Progenitor cell of endocrine pancreas (in vitro differentiated cells): ENCODE measurements at places on chromosomes 7 and 10.

DNA sequence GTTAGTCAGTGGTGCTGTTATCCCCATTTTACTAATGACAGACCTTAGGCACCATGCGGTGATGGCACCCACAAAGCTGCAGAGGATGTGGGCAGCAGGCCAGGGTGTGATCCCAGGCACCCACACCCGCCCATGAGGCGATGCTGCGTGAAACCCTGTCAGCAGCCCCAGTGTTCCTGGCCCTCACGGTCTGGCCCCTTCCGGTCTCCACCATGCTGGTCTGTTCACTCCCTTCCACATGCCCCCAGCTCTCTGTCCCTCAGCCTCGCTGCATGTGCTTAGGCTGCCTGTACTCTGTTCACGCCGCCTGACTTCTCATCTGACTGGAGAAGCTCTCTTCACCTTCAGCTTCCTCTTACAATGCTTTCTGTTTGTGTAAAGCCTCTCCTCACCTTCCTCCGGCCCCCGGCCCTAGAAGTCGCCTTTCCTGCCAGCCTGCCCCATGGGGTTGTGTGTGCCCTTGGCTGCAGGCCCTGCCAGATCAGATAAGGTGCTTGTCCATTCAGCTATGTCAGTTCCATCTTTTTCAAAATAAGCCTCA lies 17.6 kb upstream of the ORAI2 start:
- DNase-seq: no peak

GRCh38 chr10:127990846-127991542 lies 84.1 kb downstream of the PTPRE start:
- DNase-seq: no peak

GRCh38 chr7:142870566-142871259 lies 14.8 kb downstream of the TRPV6 start:
- no peak for DNase-seq

DNA sequence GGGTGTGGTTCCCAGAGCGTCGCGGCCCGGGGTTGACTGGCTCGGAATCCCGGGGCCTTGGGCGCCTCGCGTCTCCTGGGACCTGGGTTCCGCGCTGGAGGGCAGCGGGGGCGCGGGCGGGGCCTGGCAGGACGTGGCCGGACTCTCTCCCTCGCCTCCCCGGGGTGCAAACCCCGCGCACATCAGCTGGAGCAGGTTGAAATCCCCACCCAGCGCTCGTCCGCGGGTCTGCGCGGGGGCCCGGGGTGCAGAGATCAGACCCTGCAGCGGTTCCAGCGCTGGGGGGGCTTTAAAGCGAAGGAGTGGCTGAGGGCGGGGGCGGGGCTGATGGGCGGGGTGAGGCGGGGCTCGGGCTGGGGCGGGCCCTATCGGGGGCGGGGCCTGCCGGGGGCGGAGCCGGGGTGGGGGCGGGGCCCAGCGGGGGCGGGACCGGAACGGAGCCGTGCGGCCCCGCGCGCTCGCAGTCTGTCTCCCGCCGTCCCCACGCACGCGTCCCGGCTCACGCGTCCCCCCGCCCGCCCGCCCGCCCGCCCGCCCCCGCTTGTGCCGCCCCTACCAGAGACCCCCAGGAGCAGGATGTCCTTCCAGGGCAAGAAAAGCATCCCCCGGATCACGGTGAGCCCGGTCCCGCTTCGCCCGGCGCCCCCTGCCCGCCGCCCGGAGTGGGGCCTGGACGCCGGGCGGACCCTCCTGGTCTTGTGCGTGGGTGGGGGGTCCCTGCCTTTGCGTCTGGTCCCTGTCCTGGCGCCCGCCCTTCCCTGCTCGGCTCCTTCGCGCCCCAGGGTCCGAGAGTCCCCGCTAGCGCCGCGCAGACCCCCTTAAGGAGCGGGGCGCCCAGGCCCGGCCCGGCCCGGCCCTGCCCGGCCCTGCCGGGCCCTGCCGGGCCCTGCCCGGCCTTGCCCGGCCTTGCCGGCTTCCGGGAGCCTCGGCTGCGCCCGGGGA lies at the start of gene DPYSL4:
Gene DPYSL4 (plus strand): TSS at position 461 of the 942 bp plus-strand sequence. CDS start 116 bp downstream, at position 577.
- no peak for DNase-seq

DNA sequence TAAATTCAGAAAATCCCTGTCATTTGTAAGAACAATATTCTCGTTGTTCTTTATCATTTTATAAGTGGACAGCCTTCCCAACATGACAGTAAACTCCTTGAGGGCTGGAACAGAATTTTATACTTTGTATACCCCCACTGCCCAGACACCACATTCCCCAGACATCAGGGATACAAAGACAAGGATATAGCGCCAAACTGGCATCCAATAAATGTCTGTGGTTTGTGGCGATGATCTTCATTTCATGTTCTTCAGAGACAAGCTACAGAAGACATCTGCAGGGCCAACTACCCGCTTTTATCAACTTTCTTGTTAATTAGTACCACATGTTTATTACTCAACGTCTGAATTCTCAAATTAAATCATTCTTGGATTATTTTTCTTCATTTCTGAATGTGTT lies 155.9 kb downstream of the ATE1 start:
- no peak for DNase-seq

- no peak for DNase-seq
Observed at GRCh38 chr7:130430841-130431666, 9.8 kb downstream of the CEP41 start.

- peak; percentile 49 for DNase-seq
Observed at GRCh38 chr7:149764481-149765398, 8.6 kb downstream of the ZNF467 start.

- no peak for DNase-seq
Observed at GRCh38 chr10:43689618-43689954, 40.9 kb upstream of the ZNF32 start.

GRCh38 chr10:8137726-8138125 lies 83.2 kb downstream of the GATA3 start:
- DNase-seq: no peak

DNA sequence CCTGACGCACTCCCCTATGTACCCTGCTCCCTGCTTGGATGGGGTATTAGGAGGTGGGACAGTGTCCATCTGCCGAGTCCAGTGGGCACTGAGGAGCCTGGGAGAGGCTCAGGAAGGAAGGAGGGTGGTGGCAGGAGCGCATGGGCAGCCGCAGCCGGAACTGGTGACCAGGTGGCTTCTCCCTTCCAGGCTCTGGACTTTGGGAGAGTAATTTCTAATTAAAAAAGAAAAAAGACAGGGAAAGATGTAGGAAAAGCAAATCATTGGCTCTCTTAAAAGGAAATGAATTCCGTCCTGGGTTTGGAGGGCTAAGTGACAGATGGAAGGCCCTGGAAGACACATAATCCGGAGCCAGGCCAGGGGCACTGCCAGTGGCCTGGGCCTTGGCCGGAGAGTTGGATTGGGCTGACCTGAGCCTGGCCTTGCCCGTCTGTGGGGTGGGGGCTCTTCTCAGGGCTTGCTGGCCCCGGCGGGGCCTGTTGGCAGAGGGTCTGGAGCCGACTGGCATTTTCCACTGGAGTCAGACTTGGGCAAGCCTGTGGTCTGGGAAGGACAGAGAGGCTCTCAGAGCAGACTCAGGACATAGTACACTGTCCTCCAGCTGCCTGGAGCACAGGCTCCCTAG lies 63.0 kb downstream of the NEURL1 start:
- DNase-seq: no peak

- DNase-seq: no peak
Observed at GRCh38 chr10:35355971-35356724, 19.8 kb downstream of the CCNY start.

- DNase-seq: no peak
Observed at GRCh38 chr7:105768898-105769507, 107.4 kb downstream of the ATXN7L1 start.

DNA sequence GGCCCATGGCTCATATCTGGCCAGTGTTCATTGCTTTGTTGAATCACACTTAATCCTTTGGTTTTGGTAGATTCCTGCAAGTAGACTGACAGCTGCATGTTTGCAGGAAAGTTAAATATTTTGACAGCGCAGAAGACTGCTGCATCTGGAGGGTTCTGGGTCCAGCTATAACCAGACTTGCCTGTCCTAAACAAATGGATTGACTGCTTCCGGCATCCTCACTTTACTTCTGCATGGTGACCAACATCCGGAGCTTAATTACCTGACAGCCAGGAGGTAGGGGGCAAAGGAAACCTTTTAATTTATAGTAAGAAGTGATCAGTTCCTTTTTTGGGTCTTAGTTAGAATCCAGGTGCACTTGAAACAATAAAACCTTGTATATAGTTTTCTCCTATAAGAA lies 263.3 kb downstream of the SNX10 start:
- no peak for DNase-seq

DNA sequence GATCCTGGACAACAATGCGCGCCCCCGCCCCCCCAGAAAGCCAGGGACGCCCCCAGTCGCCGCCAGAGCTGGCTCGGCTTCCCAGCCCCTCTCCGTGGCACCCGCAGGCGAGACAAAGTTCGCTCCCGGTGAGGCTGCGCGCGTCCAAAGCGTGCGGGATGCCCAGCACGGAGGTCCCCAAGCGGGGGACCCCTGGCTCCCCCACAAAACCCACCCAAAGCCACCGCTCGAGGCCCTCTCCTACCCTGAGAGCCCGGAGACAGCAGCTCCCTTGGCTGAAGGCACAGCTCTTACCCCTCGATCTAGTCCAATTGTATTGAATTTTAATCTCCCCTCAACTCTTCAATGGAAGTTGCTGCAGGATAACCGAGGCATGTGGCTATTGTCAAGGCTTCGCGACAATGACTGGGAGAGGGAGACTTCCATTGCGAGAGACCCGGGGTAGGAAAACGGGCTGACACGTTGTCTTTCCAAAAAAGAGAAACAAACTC lies 305.3 kb downstream of the PRPF18 start:
- DNase-seq: no peak

- no peak for DNase-seq
Observed at GRCh38 chr10:127756264-127756663, 19.3 kb downstream of the FOXI2 start.

- DNase-seq: no peak
Observed at GRCh38 chr7:47298636-47299035, 283.3 kb downstream of the TNS3 start.

DNA sequence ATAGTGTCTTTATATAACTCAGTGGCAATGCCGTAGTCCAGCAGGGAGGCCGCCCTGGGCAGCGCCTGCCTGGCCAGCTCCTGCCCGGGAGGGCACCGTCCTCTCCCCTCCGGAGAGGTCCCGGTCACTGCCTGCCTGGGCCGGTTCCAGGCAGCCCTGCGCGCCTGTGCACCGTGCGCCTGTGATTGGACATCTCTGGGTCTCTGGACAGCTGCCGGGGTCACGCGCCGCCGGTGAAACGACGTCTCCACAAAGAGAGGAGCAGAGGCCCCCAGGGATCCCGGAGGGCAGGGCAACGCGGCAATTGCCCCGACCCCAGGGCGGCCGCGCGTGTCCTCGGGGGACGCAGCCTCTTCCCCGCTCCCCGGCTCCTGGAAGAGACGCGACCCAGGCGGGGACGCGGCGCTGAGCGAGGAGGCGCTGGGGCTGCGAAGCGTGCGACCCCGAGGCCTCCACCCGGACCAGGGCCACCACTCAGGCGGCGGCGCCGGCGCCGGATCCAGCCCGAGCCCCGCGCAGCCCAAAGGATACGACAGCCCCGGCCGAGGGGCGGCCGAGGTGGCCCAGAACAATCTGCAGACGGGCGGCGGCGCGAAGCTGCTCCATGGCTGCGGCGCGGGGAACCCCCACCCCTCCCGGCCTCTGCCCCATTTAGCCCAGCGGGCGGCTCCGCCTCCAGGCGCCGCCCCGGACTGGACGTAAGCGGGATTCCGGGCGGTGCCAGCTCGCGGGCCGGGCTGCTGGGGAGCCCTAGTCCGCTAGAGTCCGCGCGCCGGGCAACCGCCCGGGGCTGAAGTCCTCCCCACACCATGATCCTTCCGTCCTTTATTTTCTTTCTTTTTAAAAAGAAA lies at the start of gene PHYH:
Gene PHYH (minus strand): TSS at position 628 of the 851 bp plus-strand sequence. CDS start 22 bp downstream, at position 606.
- peak; percentile 62 for DNase-seq
